Endothelial cell (in vitro differentiated cells): ENCODE measurements at places on chromosomes 7 and 10.
A peak's percentile ranks its signal among the peaks of the same experiment; 100 is the strongest.

DNA sequence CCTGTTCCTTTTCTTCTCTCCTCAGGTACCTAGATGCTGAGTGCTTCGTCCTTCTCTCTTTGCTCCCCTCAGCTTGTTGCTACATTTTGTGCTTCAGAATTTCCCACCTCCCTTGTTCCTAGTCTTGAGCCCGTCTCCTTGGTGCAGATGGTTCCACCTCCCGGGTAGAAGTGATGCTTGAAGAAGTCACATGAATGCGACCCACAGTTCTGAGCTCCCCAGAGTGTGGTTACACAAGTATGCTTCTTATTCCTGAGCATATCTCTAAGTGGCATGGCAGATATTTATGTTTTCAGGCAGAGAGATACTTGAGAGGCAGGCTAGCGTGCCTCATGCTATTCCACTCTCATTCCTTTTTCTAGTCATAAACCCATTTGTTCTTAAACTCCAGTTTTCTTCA, 34.0 kb downstream of the INPP5F start:
- no peak for DNase-seq

DNA sequence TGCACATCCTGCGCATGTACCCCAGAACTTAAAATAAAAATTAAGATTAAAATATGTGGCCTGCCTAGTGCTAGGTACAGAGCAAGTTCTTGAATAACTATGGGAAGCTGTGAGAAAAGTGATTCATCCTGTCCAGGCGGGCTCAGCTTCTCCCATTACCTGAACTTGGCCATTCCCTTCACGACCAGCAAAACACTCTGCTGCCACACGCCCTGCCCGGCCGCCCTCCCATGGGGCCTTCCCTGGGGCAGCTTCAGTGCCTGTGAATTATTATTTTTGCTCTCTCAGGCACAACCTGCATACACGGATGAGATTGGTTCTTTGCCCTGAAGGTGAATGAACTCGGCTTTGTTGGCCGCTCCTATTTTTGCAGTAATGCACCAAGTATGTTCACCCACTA, 209.2 kb upstream of the SHH start:
- DNase-seq: no peak

DNA sequence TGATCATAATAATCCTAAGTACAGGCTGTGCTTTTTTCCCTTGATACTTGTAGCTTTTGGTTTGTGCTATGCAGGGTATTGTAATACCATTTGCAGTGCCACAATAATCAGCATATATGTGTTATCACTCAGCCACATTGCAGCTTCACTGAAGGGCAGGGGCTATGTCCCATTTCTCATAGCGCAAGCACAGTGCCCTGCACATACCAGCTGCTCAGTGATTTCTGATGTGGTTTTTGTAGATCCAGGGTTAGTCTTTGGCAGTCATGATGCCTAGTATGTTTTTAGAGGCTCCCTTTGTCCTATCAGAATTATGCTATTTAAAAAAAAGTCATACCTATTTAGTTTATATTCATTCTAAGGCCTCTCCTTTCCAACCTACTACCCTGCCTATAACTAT, 25.8 kb downstream of the MET start:
- DNase-seq: no peak

DNA sequence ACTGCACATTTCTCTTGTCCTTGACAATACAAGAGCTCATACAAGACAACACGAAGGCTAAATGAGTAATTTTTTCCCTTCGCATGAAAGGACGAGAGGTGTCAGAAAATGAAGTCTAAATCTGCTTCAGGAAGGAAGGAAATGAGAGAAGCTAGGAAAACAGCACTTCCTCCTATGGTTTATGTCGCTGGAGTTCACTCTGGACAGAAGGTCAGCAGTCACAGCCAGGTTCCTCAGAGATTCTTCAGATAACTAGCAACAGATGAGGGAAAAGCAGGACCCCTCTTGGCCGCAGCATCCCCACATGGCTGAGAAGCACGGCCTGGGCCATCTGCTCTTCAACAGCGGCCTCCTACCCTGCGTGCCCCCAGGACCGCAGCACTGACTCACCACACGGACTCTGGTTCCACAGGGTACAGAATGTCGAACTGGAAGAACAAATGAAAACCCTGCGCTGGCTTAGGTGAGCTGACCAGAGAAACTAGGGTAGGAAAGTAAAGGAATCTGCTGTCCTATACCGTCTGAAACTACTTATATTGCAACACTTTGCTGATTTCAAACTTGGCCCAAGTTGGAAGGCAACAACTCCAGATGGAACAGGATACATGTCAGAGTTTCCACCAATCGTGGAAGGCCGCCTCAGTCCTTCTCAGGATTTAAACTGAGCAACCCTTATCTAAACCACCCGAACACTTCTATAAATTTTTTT, 26.3 kb downstream of the DNMBP start:
- peak; percentile 4 for DNase-seq

DNA sequence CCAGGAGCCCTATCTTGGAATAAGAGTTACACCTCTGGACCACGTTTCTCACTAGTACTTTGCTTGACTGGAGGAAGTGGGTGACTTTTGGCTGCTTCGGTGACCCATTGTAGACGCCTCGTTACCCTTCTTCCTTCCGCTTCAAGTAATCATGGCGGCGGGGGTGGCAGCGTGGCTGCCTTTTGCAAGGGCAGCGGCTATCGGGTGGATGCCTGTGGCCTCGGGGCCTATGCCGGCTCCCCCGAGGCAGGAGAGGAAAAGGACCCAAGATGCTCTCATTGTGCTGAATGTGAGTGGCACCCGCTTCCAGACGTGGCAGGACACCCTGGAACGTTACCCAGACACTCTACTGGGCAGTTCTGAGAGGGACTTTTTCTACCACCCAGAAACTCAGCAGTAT, 1.5 kb downstream of the KCND2 start:
- no peak for DNase-seq

DNA sequence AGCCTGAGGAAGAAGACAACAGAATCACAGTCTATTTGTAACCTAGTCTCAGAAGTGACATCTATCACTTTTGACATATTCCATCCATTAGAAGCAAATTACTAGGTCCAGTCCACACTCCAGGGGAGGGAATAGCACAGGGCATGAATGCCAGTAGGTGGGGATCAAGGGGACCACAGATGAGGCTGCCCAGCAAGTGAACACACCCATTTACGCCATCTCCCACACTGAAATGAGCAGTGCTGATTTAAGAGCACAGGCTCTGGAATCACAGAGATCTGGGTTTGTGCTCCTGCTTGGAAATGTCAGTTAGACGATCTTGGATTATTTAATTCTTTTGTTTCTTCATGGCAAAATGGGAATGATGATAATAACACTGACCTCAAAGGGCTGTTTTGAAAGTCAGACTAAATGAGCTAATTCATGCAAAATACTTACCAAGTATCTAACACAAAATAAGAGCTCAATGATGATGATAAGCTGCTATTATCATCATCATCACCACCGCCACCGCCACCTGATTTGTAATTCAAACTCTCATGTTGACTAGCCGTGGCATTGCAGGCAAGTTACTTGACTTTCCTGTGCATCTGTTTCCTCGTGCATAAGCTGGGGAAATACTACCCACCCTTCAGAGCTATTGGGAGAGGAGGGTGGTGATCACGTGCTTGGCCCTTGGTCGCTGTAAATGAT, 138.9 kb upstream of the KLF14 start:
- DNase-seq: no peak

DNA sequence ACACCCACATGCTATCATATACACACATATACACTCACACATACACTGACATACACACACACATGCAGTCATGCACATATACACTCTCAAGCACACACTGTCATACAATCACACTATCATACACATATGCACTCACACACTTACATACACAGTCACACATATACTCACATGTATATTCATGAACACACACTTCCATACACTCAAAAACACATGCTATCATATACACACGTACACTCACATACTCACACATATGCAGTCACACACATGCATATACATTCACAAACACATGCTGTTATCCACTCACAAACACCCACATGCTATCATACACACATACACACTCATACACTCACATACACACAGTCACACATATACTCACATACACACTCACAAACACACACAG, 71.0 kb upstream of the PLXNA4 start:
- no peak for DNase-seq

DNA sequence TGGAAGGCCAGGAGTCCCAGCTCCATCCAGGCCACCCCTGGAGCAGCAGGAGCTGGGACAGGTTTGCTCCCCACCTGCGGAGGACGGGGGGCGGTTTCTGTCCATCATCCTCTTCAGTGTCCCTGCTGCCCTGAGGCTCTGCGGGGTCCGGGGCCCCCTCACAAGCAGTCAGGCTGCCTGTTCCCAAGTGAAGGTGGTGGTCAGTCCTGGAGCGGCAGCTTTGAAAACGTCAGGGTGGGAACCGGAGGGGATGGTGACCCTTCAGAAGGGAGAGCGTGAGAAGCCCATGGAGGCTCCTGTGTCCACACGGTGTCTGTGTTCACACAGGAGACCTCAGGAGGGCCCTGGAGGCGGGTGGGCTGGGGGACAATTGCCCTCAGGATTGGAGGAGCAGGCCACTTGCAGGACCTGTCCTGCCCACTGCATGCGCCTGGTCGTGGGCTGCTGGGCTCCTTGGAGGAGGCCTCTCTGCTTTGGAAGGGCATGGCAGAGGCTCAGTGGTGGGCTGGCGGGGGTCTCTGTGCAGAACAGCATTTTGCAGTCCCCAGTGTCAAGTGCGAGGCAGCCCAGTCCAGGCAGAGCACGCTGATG, 49.3 kb upstream of the INPP5A start:
- no peak for DNase-seq

DNA sequence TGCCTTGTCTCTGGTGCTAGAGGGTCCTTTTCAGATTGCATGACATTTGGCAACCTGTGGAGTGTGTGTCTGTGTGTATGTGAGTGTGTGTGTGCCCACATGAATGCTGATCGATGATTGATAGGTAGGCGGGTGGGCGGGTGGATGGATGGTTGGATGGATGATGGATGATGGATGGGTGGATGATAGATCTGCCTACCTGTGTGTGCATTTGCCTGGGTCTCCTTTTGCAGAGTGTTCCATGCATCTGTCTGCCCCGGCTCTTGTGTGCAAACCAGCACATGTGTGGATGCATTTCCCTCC, 99.8 kb downstream of the RGS10 start:
- no peak for DNase-seq

DNA sequence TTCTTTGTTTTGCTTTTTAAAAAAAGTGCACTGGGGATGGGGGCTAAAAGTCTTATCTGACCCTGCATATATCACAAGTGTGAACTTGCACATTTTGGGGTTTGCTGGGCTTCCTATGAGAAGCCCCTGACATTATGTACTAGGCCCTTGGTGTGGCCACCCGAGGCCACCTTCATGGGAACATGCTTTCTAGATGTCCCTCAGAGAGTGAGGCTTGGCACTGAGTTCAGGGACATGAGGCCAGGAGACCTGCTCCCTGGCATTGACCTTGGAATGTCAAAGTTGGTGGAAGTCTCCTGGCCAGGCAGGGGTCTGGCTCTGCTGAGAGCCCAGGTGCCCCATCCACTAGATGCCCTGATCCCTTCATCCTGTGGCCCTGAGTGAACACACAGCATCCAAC, 536.2 kb downstream of the TCERG1L start:
- no peak for DNase-seq

GRCh38 chr10:24251547-24251946, 42.6 kb downstream of the KIAA1217 start:
- DNase-seq: no peak

DNA sequence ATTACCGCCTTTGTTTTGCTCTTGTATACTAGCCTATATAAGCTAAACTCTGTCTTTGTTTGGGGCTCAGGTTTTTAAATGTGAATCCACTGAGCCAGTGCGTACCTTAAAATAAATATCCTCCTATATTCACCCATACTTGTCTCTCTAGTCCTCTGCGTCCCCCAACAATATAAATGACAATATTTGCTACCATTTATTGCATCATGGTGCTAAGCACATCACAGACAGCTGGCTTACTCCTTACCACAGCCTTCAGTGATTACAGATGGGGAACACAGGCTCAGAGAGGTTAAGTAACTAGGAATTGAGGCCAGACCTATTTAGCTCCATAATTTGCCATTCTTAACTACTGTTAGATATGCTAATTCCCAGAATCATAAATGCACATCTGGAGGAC, 3.4 kb upstream of the ADCK2 start:
- no peak for DNase-seq

DNA sequence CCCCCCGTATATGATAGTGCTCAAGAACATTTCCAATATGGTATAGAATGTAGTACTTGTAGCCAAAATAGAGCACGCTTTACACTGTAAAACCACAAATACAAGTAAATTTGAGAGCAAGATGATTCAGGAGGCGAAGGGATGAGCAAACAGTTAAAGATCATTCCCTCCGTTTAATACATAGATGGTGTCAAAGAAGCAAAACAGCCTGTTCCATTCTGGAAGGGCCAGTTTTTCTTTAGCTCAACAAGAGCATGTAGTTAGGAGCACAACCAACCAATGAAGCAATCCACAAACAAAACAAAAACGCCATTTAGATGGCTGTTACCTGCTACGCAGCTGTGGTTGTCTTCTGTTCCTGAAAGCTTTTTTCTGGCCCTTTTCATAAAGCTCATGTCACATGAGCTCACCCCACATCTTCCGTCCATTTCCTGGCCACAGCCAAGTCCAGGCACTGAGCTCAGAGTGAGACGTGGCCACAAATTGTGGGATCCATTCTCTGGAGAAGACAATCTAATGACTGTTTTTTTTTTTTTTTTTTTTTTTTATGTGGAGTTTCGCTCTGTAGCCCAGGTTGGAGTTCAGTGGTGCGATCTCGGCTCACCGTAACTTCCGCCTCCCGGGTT, 185.6 kb downstream of the FANK1 start:
- DNase-seq: no peak

DNA sequence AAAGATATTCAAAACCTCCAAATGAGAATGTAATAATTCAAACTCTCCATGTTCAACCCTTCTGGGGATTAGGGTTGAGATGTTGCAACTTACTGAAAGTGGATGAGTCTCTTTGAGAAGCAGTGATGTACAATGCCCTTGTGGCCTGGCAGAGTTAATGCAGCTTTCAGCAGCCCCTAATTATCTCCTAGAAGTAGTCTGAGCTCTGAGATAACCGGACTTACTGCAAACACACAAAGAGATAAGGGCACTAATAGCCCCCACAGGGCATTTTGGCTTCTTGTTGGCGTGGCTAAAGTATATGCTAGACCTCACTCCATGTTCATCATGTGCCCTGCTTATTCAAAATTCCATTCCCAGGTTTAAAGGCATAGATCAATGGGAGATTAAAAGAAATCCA, 404.7 kb downstream of the NEBL start:
- DNase-seq: no peak

- no peak for DNase-seq
Measured at GRCh38 chr10:70942725-70943124, 54.4 kb upstream of the PCBD1 start.

GRCh38 chr7:75711656-75712514, 26.9 kb downstream of the HIP1 start:
- DNase-seq: no peak

- DNase-seq: no peak
Measured at GRCh38 chr7:41113719-41114118, 589.2 kb downstream of the INHBA start.

DNA sequence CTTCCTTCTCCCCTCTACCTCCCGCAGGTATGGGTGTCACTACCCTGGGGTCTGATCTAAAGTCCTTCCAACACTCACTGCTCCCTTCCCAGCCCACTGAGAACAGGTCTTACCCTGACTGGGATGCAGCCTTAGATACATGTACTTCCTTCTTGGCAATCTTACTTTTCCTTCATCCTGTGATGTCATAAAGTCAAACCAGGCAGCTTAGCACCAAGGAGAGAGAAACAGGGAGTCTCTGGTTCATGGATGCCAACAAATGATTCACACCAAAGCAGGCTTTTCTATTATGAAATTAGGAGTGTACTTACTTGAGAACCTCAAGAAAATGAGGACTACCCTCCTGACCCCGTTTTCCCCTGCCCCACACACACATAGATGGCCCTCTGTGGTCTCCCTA, 111.0 kb upstream of the KMT2E start:
- no peak for DNase-seq

GRCh38 chr10:121591186-121591585, 7.1 kb downstream of the FGFR2 start:
- DNase-seq: no peak
